ENCODE measurements at places on chromosomes 1 and 21.

GRCh38 chr1:90834886-90835660 is 118.0 kb upstream of the BARHL2 start:
- DNase-seq = no peak

DNA sequence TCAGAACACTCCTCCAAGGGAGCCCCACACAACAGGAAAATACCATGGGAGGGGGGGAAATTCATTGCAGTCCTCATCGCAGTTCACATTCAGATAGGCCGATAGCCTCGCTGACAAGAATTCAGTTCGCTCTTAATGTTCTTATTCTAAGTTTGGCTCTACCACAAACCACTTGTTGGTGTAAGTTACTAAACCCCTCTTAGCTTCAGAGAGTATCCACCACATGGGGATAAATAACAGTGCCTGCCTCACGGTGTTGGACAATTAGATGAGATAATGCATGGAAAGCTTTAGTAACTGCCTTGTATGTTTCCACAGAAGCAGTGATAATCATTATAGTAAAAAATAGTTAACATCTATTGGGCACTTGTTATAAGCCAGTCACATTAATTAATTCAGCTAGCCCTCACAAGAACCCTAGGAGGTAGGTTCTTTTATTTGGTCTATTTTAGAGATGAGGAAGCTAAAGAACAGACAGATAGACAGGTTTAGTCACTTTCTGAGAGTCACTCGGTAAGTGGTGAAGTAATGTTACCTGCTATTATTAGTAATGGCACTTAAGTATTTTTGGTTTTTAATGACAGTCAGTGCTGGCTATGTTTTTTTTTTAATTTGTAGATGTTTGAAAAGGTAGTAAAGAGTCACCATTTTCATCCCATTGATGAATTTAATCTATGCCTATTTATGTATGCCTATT is 10.1 kb downstream of the VAV3 start:
- no peak for DNase-seq

- no peak for DNase-seq
Observed at GRCh38 chr1:916173-917075, 7.3 kb upstream of the SAMD11 start.

DNA sequence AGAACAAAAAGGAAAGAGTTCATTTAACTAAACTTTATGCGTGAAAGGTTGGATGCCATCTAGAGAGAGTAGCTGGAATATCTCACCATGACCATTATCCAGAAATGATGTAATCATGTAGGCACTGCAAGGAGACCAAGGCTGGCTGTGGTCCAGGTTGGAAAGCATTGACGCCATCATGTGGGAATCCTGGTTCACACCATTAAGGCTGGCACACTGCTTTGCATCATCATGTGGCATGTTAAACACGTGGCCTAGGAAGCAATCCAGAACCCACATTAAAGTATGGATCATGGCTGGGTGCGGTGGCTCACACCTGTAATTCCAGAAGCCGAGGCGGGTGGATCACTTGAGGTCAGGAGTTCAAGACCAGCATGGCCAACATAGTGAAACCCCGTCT is 4.3 kb downstream of the ADAMTS1 start:
- no peak for DNase-seq

DNA sequence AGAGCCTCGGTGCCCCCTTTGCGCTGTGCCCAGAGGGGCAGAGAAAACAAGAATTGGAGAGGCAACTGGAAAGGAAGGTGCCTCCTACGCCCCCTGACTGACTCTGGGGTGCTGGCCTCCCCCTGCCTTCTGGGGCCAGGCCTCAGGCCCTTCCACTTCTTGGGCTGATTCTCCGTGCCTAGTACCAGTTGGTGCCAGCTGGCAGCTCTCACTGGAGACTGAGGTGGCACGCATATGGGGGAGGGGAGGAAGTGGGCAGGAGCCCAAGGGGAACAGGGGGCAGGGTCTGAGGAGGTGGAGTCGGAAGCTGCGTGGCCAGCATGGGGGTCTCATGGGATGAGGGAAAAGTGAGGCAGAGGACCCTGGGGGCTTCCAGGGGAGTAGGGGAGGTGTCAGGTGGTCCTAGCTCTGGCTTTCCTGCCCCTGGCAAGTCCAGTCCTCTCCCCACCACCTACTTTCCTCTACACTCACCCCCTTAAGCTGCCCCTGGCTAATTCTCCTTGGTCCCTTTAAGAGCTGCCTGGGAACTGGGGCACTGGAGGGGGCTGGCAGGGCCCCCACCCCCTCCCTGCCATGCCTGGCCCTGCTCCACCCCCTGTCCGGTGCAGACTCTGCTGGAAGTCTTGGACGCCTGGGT is 6.5 kb upstream of the SEMA4A start:
- no peak for DNase-seq

- DNase-seq = no peak
Observed at GRCh38 chr1:207009182-207009850, 23.2 kb downstream of the C1orf116 start.

GRCh38 chr1:227736814-227737432 is 1.7 kb downstream of the SNAP47 start:
- DNase-seq = no peak

DNA sequence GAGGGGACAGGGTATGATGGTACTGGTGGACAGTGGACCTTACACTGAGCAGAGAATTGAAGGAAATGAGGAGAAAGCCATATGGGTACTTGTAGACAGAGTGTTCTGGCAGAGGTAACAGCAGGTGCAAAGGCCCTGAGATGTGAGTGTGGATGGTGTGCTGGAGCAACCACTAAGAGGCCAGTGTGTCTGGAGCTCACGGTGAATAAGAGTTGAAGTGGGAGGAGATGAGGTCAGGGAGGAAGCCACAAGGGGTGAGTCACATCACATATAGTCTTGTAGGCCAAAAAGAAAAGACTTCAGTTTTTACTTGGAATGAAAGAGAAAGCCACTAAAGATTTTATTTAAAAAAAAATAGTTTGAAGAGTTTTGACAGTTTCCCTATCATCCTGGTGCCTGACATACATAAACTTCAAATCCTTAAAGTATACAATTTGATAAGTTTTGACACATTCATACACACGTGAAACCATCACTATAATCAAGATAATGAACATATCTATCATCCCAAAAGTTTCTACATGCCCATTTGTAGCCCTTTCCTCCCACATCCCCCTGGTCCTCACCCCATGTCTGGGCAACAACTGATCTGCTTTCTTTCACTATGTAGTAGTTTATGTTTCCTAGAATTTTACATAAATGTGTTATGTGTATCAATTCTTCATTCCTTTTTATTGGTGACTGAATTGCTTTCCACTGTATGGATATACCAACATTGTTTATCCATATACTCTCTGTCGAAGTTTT is 148.4 kb downstream of the GPATCH2 start:
- no peak for DNase-seq

DNA sequence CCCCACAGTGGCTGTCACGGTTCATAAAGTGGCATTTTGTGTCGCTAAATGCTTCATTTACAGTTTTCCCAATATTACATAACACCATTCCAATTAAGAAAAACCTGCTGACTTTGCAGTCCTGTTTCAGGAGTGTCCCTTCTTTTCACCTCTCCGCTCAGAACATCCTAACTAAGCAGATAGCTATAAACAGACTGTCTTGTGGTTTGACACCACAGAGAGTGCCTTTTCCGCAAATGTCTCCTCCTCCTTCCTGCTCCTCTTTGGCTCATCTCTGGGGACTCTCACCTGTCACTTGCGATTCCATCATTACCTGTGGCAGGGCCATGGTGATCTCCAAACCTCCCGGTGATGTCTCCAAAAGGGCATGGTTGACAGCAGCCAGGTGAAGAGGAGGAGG is 119.0 kb downstream of the CNIH3 start:
- DNase-seq = no peak

DNA sequence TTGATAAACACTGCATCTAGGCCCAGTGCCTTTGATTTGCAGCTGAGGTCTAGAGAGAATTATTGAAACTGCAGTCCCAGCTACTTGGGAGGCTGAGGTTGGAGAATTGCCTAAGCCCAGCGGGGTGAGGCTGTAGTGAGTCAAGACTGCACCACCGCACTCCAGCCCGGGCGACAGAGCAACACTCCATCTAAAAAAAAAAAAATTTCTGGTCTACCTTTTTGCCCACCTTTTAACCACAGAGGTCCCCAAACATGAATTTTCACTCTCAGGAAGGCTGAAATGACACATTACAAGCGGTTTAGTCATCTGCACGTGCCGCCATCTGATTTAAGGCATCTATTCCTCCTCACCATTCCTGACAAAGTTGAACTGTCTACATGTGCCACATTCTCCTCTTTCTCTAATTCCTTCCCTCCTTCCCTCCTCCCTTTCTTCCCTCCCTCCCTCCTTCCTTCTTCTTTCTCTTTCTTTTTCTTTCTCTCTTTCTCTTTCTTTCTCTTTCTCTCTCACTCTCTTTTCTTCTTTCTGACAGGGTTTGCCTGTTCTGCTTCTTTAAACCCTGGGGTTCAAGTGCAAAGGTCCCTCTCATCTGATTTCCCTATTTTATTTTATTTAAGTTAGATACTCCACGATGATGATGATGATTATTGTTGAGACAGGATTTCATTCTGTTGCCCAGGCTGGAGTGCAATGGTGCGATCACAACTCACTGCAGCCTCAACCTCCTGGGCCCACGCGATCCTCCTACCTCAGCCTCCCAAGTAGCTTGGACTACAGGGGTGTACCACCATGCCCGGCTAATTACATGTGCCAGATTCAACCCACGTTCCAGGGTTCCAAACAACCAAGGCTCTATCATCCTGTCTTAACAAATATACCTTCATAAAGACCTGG is 3.0 kb upstream of the SOD1 start:
- DNase-seq = no peak

GRCh38 chr21:42425591-42425990 is 21.9 kb downstream of the UBASH3A start:
- DNase-seq = no peak

DNA sequence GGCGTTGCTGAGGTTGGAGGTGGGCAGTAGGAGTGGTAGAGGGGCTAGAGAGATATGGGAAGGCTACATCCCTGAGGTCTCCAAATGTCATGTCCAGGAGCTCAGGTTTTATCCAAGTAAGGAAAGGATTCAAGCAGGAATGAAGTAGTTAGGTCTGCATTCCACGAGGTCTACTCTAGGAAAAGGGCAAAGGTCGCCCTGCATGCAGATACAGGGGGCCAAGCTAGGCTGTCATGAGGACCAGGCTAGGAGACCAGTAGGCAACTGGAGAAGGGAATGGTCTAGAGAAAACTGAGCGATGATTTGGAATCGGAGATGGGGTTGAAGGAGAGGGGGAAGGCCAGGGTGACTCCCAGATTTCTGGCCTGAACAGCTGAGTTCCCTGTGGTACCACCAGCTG is 48.7 kb downstream of the IRF2BP2 start:
- no peak for DNase-seq

DNA sequence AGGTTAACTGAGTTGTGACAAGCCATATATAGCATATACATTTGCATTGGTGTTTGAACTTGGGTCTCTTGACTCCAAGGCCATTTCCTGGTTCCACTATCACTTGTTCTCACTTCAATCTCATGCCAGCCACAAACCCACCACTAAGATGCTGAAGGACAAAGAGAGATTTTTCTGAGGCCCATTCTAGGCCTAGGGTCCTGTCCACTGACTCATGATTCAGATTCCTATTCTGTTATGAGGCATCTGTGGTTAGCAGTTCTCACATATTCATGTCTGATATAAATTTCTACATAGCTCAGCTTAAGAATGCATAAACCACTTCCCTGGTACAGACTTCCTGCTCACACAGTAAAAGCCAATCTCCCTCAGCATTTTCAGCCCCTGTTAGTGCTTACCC is 326.1 kb upstream of the BEND5 start:
- no peak for DNase-seq

GRCh38 chr1:247748041-247748440 is at the start of gene OR14A2:
TSS of gene OR14A2 (minus strand) at chr1:247748141.
- no peak for DNase-seq

- no peak for DNase-seq
Observed at GRCh38 chr1:166305371-166305770, 138.6 kb upstream of the FAM78B start.

DNA sequence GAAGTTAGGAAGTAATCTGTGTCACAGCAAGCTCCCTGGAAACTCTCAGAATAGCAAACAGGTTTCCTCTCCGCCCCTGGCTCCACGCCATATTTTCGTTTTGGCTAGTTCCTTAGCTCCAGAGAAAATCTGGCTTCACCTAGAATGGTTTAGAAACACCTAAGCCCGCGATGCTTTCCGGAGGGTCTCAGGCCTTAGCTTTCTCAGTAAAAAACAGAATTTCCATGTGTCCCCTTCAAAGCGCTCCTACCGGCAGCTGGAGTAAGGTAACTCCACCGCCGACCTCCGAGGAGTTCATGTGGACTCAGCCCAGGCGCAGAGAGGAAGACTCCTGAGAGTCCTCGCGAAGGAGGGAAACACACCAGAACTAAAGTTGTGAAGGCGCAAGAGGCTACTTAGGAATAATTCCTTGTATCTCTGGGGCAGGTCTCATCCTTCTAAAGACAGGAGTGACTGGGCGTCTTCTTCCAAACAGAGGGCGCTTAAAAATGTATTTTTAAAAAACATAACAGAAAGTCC is 406 bp downstream of the KIAA0040 start:
- no peak for DNase-seq

DNA sequence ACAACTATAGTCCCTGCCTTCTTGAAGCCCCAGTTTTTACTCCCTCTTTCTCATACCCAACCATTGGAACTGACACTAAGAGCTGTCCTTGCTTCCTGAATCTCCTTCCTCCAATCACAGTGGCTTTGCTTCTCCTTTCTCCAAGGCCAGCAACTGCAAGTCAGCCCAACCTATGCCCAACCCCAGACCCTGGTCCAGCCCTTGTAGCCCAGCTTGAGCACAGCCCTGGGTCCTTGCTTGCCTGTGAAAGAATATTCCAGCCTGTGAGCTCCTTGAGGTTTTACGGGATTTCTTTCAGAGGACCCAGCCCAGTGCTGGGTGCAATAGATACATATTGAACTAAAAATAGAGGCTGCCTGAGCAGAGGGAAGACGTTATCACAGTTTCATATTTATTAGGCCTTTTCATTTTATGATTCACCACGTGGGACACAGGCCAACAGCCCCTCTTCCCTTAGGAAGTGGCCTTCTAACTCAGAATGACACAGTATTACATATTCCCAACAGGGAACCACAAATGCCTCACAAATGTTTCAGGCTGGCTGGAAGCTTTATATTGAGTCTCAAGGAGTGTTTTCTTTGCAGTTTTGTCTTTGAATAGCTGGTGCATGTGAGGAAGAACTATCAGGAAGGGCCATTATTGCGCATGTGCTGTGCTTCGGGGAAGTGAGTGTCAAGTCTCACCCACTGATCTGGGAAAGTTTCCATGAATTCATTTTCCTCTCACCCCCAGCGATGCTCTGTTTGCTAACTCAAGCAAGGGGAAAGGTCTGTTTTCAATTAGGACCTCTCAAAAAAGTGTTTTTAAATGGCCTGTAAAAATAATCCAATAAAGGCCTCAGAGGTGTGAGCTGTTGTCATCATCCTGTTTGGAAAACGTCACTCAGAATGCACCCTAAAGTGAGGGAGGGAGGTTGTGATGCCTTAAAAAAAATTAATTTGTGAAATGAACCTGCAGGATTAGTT is 92.3 kb upstream of the NFIA start:
- DNase-seq = no peak

DNA sequence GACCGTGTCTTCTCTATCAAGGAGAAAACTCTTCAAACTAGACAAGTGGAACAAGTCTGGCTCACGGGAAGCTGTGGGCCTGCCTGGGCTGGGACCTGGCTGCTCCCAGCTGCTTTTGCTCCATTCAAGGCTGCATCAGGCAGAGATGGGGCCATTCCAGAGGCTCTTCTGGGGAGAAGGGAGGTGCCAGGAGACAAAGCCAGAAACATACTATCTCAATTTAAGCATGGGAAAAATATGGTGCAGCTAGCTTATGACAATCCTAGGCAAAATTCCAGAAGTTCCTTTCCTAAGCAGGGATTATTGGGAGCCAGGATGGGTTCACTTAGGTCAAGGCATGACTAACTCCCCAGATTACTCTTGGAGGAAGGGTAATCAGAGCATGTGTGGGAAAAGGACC is 90.8 kb upstream of the SLC2A1 start:
- no peak for DNase-seq

- no peak for DNase-seq
Observed at GRCh38 chr1:80249699-80250098, 1243.2 kb upstream of the ADGRL4 start.

All from NCI-H2029 (cell line).